ENCODE measurements at places on chromosomes 16 and 17. TPM values are rescaled to one million over a fixed set of nuclear protein-coding genes. Genes with fewer than 3 reads are reported as not detected.

The MCRIP2 gene
- total RNA-seq, result 6.9 TPM

The PDE6G gene
- total RNA-seq, result 0.49 TPM

The XAF1 gene
- total RNA-seq, result 19.4 TPM

The ABCA8 gene
- 119 TPM for total RNA-seq

Data from skin of body (tissue), 3 donors.